ENCODE measurements at places on chromosomes 6 and 20.

DNA sequence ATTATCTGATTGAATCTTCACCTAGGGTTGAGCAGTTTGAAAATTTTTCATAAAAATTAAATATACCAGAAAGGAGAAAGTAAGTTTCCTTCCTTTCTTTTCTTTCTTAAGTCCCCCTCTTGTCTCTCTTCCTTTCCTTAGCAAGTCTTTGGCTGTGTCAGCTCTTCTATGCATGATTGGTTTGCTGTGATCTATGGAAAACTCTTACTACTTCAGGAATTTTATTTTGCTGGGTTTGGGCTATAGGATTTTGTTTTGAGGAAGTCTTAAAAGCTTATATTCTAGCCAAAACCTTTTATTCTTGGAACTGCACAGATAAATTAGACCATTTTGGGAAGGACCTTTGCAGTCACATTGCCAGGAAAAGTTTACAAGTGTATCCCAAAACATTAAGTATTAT lies 173.4 kb upstream of the CITED2 start:
- no peak for DNase-seq

DNA sequence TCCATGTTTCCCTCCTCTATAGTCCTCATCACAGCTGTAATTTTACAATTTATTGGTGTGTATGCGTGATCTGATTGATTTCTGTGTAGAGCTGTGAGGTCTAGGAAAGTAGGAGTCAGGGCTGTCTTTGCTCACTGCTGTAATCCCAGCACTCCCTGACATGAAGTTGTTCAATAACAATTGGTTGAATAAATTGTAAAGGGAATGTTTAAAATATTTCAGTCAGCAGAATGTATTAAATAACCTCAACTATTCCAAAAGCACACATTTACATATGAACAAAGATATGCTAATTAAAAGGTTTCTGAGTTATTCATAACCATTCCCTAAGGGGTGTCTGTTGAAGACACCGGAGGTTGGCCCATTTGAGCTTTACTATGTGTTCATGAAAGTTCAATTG lies 31.5 kb downstream of the NOX3 start:
- no peak for DNase-seq

GRCh38 chr6:39608652-39609345 lies 116.4 kb downstream of the KIF6 start:
- no peak for DNase-seq

DNA sequence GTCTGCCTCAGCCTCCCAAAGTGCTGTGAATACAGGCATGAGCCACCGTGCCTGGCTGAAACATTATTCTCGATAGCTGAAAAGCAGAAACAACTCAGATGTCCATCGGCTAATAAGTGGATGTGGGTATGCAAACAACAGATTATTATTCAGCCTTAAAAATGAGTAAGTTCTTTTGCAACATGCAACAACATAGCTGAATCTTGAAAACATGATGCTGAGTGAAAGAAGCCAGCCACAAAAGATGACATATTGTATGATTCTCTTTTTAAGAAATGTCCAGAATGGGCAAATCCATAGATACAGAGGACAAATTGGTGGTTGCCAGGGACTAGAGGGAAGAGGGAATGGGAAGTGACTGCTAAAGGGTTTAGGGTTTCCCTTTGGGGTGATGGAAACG lies 61.7 kb downstream of the RIOK1 start:
- DNase-seq, result no peak

DNA sequence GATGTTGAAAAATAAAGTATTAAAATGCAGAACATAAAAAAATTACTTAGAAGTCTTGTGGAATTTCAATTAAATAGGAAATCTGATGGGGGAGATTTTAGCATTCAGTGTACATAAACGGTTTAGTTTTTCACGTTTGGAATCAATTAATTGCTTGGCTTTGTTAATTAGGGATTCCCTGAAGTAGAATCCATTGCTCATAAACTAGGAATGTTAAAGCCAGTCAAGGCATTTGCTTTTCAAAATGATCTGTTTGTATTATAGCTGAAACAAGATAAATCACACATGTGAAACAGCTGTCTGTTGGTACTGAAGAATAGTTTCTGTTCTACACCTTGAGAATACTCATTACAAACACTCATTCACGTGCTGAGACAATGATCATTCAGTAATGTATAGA lies 297.9 kb downstream of the TBC1D7 start:
- no peak for DNase-seq

DNA sequence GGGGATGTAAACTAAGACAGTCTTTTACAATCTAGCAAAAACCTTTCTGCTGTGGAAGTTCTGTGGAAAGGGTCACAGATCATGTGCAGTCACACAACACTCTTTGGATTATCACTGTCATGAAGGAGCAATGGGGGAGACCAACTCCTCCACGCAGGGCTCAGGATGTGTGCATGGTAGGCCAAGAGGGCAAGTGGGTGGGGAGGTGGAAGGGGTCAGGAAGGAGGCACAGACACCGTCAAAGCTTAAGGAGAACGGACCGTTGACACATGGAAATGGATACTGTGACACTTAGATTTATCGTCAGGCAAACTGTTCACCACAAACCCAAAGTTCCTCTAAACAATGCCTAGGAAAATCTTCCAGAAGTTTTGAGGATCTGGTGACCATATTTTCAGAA lies 215.8 kb downstream of the PAX1 start:
- no peak for DNase-seq

GRCh38 chr20:6381887-6382286 lies 259.1 kb upstream of the FERMT1 start:
- no peak for DNase-seq

DNA sequence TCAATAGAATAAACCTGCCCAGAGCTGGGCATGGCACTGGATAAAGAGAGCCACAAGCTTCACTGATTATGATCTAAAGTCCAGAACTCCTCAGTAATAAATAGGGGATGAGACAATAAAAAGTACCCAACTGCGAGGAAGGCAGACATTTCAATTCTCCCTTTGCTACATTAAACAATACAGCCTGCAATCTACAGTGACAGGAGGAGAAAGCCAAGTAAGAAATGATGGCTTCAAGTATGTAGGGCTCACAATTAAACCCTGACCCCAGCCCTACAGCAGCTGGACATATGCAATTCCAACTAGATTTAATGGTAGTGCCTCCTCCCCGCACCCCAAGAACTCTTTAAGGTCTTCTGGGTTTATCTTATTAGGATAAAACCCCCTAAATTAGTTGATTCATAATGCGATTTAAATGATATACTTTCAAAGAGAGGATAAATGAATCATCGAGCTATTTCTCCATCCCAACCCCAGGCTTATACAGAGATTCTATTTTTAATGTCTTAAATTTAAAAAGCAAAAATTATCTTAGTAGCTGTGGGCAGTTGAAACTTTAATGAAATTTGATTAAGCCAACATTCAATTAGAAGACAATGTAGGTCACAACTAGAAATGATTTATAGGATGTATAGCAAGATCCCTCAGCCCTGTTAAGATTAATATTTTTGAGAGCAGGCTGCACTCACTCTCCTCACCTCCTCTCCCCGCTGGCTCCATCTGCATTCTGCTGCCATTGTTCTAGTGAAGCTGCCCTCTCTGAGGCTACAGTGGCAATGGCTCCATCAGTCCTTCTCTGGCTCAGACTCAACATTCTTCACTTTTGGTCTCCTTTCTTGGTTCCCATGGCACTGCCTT lies 57.1 kb downstream of the OGFRL1 start:
- DNase-seq, result no peak

DNA sequence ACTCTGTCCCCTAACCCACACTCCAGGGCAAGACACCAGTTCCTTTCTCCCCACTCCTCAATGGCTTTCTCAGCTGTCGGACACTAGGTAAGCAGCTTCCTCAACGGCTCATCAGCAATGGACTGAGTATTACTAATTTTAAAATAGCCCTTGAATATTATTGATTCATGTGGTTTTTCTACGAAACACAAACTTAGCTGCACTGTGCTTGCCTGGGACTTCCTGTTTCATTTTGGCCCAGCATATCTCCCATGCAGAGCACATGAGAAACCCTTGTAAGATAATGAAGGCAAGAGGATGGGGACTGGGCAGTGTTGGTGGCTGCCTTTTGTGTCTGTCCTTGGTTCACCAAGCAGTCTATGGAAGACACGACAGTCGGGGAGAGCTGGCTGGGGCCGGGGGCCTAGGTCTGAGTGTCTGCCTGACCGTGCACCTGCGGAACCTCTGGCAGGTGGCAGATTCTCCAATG lies 48.9 kb downstream of the RNASET2 start:
- no peak for DNase-seq

DNA sequence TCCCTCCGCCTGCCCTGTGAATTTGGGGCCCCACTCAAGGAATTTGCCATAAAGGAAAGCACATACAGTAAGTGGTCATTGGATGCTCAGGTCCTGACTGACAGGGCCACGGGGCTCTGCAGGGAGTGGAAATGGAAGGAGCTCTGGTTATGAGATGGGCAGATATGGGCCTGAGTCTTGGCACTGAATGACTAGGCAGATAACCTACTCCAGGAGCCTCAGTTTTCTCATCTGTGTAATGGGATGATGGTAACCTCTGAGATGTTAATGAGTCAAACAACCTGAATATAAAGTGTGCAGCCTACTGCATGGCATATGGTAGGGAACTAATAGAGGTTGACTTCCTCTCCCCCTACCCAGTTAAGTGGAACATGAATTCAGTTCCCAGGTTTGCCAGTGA lies 56.4 kb upstream of the NAA20 start:
- no peak for DNase-seq

DNA sequence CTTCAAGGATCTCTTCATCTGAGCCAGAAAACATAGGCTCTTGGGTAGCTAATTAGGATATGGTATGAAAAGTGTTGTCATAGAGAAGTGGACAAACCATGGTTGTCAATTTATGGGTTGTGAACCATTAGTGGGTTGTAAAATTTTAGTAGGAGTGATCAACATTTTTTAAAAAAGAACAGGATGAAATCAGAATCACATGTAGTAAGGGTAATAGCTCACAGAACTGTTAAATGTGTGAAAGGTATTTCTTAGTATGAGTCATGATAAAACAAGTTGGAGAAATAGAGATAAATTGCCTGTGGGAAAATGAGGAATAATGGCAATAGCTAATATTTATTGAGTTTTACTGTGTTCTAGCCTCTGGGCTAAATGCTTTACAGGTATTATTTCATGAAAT lies 113.4 kb downstream of the MAP3K4 start:
- DNase-seq, result no peak

GRCh38 chr6:135503703-135504475 lies 6.3 kb upstream of the AHI1 start:
- no peak for DNase-seq

DNA sequence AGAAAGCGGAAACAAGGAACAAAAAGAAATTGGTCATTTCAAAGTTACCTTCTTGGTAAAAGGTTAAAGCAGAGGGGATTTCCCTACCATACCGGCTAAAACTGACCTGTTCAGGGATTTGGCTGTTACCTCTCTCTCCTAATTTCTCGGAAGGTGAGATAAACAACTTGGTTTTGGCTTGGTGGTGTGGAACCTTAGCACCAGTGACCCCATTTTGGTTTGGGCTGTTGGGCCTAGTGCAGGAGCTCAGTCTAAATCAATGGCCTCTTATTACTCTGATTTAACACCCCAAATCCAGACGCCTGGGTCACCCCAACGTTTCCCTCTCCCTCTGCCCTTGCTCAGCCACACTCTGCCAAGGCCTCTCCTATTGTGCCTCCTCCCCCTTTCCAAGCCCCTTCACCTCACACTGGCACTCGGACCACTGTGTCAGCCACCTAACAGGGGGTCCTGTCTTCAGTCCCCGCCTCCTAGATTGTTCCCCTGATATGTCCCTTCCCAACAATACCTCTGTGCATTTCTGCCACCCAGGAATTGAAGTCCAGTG lies 8.3 kb downstream of the NCR2 start:
- DNase-seq, result no peak

DNA sequence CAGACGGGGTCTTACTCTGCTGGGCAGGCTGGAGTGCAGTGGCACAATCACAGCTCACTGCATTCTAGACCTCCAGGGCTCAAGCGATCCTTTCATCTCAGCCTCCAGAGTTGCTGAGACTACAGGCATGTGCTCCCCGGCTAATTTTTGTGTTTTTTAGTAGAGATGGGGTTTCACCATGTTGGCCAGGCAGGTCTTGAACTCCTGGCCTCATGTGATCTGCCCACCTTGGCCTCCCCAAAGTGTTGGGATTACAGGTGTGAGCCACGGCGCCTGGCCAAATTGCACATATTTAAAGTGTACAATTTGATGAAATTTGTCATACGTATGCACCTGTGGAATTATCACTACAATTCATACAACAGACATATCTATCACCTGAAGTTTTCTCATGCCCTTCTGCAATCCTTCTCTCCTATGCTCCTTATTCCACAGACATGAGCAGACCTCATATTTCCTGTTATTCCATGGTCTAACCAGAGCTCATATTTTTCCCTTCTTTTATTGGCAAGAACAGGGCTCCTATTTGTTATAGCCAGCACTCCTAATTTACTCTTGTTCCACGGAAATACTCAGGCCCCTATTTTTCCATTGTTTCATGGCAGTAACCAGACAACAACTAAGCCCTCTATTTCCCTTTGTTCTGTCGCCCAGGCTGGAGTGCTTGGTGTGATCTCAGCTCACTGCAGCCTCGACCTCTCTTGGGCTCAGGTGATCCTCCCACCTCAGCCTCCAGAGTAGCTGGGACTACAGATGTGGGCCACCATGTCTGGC lies 2.2 kb upstream of the CSTL1 start:
- DNase-seq, result no peak

- DNase-seq, result no peak
These were observed 1.7 kb upstream of the FAM50B start for GRCh38 chr6:3847521-3847920.

- DNase-seq, result no peak
These were observed 3.2 kb downstream of the INSM1 start for GRCh38 chr20:20371083-20371482.

DNA sequence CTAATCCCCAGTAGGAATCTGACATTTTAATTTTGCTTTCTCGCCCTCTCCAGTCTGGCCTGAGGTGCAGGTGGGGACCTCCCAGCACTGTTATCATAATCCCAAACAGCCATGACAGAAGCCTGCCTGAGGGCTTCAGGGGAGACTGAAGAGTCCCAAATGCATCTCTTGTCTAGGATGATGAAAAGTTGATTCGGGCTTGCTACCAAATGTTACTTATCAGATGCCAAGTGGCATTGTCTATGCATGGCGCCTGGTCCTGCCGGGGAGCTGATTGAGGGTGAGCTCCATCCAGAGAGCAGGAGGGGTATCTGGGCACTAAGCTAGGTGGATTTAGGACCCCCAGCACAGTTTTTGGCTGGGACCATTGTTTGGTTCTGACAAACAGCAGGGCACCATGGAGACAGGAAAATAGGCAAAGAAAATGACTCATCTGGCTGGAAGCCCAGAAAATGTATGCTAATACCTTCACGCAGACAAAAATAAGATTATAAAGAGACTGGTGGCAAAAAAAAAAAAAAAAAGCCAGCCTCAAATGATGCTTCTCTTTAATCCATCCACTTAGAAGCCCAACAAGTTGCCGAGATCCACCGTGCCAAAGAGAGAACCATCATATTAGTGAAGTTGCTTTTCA lies 513.7 kb upstream of the SULF2 start:
- DNase-seq, result no peak

All from NCI-H1436 treated with DMSO at 0.1 percent for 48 hours (cell line).